ENCODE measurements at places on chromosomes 1 and 21.

DNA sequence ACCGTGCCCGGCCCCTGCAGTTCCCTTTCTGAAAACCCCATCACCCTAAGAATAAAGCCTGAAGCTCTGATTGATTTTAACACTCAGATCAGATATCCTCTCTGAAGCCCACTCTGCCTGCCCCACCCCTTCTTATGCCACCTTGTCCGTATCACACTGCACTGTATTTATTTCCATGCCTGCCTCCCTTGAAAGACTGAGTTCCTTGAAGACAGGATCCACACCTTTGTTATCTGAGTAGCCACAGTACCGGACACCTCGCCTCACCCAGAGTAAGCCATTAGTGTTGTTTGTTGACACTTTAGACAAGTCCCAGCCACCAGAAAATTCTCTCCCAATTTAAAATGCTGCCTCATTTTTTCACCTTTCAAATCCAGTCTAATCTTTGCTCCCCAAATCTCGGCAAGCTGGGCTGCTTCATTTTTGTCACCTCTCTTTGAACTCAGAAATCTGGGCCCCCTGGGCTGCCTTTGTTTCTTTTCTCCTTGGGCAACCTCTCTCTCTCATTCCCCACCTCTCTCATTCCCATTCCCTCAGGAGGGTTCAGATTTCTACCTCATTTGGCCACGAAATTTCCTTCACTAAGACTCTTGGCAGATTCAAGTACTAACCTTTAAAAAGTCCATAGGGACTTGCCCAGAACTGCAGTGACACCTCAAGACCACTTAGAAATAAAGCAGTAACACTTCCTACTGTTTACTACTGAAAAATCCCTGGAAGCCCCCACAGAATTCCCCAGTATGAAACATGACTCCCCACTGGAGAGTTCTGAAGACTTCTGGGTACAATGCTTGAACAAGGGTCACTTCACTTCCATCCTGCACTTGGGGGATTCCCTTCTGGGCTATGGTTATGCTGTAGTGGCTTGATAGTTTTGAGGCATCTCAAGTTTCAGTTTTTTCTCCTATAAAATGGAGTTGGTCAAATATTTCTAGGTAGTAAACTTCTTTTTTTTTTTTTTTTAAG is 8.7 kb upstream of the PPP1R15B start:
- no peak for DNase-seq

GRCh38 chr1:14479865-14480264 is 118.6 kb upstream of the KAZN start:
- no peak for DNase-seq

DNA sequence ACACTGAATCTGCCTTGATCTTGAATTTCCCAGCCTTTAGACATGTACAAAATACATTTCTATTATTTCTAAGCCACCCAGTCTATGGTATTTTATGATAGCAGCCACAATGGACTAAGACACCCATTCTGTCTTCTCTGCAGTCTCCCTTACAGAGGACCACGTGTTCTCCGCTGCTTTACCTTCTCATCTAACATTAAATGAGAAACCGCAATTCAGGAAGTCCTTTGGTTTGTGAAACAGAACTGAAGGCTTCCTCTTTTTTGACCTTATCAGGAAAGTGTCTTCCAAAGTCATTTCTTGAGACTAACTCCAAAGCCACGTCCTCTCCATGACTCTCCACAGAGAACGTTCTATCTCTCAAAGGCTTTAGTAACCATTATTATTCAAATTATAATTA is 560.1 kb downstream of the OMA1 start:
- no peak for DNase-seq

DNA sequence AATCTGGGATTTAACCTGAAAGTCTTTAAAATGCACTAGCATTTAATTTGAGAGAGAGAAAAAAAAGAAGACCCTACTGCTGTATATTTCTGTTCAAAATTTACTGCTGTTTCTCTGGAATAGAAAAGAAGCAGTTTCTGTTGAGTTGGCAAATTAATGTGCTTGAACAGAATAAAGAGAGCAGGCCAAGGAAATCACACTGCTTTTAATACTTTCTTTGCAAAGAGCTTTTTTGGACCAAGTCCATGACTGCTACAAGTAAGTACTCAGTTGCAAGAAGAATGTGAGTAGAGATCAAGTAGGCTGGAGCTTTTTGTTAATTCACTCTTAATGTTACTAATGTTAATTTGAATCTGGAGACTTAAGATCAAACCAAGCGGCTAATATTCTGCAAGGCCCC is 336.2 kb upstream of the SGIP1 start:
- no peak for DNase-seq

- no peak for DNase-seq
Observed at GRCh38 chr1:221286399-221286798, 407.2 kb downstream of the HLX start.

DNA sequence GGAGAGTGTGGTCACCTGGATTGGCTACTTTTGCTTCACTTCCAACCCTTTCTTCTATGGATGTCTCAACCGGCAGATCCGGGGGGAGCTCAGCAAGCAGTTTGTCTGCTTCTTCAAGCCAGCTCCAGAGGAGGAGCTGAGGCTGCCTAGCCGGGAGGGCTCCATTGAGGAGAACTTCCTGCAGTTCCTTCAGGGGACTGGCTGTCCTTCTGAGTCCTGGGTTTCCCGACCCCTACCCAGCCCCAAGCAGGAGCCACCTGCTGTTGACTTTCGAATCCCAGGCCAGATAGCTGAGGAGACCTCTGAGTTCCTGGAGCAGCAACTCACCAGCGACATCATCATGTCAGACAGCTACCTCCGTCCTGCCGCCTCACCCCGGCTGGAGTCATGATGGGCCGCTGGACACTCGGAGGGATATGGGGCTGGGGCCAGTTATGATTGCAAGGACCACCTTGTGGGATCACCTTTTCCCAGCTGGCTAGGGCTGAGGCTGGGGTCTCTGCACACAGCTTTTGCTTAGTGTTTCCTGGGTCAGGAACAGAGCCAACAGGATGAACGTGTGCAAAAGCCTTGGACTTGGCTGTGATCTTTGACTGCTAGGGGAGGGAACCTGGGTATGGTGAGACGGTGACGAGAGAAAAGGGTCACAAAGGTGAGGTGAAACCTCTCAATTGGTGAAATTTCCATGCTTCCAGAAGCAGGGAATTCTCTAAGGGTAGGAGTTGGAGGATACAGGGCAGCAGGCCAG is 4.3 kb upstream of the GNAI3 start:
- DNase-seq, result no peak

GRCh38 chr1:9128520-9129265 is at the start of gene GPR157:
Gene GPR157 (minus strand): TSS chr1:9129102. CDS start chr1:9129027, 75 bp downstream.
- peak; percentile 70 for DNase-seq

DNA sequence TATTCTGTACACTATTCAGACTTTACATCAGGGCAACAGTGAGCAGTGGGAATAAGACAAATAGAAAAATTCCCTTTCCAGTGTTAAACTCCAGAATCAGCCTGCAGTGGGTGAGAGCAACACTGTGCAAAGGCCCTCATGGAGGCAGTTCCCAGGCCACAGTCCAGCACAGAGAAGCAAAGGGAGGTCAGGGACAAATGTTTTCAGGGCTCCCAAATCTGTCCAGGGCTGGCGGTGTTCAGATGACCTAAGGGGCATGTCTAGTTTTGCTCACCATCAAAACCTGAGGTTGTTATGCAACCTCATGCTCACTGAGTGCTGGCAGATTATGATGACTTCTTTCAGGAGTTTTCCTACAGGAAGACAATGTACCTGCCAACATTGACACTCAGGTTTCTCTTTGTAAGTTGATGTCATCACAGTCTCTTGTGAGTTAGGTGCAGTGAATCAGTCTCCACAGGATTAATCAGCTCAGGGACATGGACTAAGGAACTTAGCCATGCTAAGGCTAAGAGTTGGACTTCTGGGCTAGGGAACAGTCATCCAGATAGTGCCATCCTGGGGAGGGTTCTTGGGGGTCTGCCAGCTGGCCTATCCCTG is 3.6 kb upstream of the LCE5A start:
- no peak for DNase-seq

- no peak for DNase-seq
Observed at GRCh38 chr1:99005537-99005942, 879 bp upstream of the PLPPR5 start.

- DNase-seq, result no peak
Observed at GRCh38 chr1:155123801-155124200, 3.9 kb upstream of the EFNA1 start.

GRCh38 chr21:31537872-31538576 is 121.5 kb upstream of the SOD1 start:
- DNase-seq, result no peak

DNA sequence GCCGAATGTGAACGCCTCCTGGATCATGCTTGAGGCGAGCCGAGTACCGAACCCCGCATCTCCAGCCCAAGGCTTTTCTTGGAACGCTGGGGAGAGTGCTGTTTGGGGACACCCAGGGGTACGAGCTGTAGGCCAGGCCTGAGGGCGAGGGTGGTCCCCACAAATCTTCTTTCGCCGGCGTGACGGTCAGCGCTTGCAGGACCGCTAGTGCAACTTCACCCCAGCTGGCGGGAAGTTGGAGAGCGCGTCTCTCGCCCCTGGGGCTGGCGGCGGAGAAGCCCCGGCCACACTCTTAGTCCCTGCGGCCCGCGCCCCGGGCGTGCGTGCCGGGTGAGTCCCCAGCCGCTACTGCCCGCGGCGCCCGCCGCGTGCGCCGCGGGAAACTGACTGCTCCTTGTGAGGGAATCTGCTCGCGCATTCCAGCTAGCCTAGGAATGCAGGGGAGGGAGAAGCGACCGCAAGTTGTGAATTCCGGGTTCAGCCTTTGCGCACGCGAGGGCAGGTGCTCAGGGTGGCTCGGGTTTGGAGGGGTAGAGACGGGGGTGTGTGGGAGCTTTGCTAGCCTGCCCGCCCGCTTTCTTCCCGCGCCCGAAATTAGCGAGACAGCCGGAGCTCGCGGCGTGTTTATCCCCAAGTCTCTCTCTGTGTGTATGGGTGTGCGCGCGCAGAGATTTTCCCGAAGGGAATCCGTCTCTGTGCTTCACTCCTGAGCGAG is 884 bp downstream of the LHX4 start:
- DNase-seq, result no peak

- DNase-seq, result no peak
Observed at GRCh38 chr1:189151361-189151760, 1326.3 kb downstream of the BRINP3 start.

DNA sequence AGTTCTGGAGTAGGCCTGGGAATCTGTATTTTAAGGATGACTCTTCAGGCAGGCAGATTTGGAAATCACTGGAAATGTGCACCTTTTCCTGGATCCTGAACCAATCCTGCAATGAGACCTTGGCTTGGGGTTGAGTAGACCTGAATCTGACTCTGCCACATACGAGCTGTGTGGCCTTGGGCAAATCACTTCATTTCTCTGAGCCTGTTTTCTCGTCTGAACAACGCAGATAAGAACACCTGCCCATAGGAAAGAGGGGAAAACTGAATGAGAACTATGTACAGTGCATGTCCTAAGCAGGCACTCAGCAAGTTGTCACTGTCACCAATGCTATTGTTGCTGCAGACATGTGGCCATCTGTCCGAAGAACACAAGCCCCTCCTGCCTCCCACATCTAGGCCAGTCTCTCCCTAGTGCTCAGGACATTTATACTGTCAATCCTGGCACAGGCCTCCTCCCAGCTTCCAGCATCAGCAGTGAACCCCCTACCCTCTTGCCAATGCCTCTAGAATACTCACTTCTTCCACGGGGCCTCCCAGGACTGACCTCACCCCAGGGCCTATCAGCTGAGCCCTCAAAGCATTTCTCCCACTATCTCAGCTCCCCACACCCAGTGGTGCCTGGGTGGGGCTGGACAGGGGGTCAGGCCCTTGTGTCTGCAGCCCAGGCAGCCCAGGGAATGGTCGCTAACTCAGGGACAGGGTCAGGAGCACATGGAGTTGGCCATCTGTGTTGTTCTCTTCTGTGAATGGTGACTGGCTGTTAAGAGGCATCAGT is 88.8 kb upstream of the ZBTB40 start:
- no peak for DNase-seq

DNA sequence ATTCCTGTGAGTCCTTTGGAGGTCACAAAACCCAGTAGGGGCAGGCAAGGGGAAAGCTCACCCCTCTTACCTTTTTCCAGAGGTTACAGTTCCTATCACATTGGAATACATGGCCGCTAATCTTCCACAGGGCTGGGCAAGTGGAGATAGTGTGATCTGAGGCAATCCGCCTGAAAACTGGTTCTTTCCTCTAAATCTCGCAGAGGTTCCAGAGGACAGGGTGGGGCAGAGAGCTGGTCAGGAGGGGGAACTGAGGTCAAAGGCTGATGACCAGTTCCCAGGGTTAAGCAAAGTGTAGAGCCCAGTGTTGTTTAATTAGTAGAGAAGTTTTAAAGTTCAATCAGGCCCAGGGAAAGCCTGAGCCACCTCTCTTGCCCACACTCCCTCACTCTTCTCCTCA is at the start of gene SERPINC1:
TSS of gene SERPINC1 (minus strand) at position 179 of the 400 bp plus-strand sequence. CDS start at position 111, 68 bp downstream.
- DNase-seq, result no peak

DNA sequence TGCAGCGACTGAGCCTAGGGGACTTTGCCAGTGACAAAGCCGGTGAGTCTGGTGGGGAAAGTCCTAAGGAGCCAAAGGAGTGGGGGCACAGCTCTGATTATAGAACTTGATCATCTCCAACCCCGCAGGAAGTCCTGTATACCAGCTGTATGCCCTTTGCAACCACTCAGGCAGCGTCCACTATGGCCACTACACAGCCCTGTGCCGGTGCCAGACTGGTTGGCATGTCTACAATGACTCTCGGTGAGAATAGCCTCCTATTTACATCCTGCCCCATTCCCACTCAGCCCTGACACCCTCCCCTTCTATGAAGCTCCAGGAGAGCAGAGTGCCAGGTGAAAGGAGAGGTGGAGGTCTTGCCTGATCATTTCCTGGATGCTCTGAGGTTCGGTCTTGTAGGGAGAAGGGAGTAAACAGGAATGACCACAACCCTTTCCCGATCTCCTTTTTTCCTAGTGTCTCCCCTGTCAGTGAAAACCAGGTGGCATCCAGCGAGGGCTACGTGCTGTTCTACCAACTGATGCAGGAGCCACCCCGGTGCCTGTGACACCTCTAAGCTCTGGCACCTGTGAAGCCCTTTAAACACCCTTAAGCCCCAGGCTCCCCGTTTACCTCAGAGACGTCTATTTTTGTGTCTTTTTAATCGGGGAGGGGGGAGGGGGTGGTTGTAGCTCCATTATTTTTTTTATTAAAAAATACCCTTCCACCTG is 1.2 kb upstream of the PPOX start:
- DNase-seq, result no peak

DNA sequence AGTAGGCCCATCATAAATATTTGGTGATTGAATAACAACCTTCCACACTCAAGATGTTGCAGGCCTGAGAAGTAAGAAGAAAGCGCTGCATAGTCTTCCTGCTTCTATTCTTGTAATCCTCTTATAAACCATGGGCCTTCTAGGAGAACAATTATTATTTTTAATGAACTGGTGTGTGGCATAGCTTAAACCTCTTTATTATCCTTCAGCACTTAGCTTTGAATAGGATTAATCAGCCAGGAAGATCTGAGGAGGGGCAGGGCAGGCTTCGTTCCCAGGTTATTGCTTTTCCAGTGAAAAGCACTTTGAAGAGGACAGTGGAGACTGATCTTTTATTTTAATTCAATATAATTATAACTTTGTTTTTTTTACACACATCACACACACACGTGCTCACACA is 42.3 kb downstream of the KIF26B start:
- DNase-seq, result no peak
